ENCODE measurements at places on chromosomes 3 and 15.

- DNase-seq, result no peak
Observed at GRCh38 chr3:8576841-8577571, 67.6 kb downstream of the SSUH2 start.

DNA sequence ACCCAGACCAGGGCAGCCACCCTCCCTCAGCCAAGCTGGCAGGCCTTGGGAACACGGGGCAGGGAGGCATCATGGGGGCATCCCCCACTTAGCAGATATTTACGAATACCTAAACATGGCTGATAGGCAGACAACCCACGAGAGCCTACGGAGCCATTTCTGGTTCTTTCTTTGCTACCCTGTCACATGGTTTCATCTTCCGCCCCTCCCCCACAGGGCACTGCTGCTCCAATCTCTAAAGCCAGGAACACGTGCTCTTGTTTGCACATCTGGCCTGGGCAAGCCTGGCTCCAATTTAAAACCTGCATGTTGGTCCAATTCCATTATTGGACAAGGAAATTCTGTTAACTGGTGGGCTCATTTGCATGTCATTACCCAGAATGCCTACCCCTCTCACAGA lies 447.4 kb upstream of the NR2F2 start:
- no peak for DNase-seq

DNA sequence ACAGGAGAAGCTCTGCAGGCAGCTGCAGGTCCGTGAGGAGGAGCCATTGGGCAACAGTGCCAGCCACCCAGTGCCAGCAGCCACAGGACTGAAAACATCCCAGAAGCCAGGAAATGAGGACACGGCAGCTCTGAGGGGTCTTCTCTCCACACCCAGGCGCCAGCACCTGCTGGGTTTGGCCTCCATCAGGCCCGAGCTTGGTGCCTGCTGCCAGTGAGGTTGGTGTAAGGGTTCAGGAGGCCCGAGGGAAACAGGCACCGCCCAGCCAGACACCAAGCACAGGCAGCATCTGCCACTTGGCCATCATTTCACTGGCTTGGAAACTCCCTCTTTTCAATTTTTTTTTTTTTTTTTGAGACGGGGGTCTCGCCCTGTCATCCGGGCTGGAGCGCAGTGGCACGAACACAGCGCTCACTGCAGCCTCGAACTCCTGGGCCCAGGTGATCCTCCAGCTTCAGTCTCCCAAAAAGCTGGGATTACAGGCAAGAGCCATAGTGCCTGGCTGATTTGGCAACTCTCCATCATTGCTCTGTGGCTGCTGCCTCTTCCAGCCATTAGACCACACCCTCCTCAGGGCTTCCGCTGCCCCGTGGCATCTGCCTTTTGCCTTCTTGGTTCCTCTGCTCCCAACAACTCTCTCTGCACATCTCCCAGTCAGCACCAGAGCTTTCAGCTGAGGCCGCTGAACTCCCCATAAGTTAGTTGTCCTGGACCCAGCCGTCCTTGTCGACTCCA lies 1.5 kb upstream of the ITIH3 start:
- DNase-seq, result no peak

DNA sequence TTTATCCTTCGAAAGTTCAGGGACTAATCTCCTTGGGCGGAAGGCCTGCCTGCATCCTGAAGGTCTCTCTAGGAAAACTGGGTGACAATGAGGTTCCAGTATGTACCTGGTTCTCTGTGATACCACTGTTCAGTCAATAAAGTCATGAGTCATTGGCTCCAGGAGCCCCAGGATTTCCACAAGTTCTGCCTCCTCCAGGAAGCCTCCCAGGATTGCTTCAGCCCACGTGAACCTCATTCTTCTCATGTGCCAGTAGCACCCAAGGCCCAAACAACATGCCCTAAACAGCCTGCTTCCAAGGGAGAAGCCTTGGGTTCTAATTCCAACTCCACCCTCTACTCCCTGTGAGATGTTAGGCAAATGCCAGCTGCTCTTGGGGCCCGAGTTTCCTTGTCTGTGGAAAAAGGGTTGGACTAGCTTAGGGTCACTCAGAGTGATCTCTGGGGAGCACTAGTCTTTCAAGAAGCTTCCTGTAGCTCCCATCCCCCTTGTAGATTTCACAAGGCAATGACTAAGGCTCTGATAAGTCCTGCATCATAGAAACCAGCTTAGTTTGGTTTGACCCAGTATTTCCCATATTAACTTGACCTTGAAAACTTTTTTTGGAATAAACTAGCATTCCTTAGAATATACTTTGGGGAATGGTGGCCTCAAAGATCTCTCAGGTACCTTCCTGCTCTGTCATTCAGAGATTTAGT lies 118.3 kb upstream of the ATP2B2 start:
- DNase-seq, result no peak

GRCh38 chr15:58398643-58399042 lies 33.1 kb upstream of the LIPC start:
- DNase-seq, result no peak

GRCh38 chr15:75249726-75250125 lies 8.4 kb upstream of the GOLGA6C start:
- DNase-seq, result no peak

- DNase-seq, result peak; percentile 71
Observed at GRCh38 chr3:108125550-108126071, 34.8 kb upstream of the CD47 start.

- no peak for DNase-seq
Observed at GRCh38 chr3:8441969-8442559, 59.6 kb upstream of the LMCD1 start.

DNA sequence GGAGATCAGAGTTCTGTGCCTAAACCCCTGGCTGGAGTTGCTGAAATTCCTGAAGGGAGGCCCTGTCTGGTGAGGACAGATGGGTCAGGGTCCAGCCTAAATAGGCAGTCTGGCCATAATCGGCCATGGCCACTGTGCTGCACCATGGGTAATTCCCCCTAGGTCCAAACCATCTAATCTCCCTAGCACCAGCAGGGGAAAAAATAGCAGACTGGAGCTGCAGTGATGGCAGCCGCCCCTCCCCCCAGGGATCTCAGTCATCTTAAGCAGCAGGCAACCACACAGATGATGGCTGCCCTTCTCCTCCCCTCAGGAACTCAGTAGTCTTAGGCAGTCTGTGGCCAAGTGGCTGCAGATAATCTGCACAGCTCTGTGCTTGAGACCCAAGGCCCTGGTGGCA lies 68.4 kb upstream of the CD96 start:
- DNase-seq, result peak; percentile 7

DNA sequence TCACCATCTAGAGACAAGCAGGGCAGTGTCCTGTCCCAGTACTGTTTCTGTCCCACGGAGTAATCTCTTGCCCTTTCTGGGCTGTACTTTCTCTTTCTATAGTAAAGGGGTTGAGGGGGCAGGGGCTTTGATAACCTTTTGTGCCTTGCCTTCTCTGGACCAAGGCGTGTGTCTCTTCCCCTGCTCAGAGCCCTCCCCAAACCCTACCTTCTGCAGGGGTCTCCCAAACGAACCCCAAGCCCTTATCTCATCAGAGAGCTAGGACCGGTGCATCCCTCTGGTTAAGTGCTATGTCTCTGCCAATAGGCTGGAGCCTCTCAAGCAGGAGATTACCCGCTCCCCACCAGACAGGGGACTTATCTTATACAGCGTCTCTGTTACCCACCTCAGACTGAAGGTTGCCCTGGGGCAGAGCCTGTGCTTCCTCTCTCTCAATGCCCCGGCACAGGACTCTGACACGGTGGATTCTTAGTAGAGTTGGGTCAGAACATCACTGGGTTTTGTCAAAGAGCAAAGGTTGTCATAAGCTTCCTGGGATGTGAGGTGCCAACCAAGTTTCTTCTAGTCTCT lies 2.9 kb downstream of the PLEKHO2 start:
- peak; percentile 63 for DNase-seq

DNA sequence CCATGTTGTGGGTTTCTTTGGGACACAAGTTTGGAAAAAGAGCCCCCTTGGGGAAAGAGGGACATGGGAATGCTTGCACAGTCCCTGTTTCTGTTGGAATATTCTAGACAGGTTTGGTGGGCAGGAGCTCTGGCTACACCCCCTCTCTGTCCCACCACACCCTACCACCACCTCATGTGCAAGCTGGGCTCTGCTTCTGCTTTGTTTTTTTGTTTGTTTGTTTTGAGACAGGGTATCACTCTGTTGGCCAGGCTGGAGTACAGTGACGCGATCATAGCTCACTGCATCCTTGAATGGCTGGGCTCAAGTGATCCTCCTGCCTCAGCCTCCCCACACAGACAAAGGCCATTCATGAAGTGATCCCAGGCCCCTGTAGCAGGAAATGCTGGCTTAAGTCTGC lies 56.9 kb upstream of the FGD5 start:
- no peak for DNase-seq

- DNase-seq, result peak; percentile 22
Observed at GRCh38 chr3:122295266-122296062, 29.6 kb upstream of the CSTA start.

GRCh38 chr15:80891006-80891405 lies 98.6 kb downstream of the MESD start:
- no peak for DNase-seq

DNA sequence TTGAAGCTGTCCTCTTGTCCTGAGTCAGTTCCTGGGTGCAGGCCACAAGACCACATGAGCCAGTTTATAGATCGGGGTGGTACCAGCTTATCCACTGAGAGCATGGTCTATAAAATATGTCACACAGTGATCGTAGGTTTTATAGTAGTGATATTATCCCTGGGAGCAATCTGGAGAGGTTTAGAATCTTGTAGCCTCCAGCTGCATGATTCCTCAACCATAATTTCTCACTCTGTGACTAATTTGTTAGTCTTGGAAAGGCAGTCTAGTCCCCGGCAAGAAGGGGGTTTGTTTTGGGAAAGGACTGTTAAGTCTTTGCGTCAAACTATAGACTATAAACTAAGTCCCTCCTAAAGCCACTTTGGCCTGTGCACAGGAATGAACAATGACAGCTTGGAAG lies 693.0 kb upstream of the CADM2 start:
- DNase-seq, result no peak

DNA sequence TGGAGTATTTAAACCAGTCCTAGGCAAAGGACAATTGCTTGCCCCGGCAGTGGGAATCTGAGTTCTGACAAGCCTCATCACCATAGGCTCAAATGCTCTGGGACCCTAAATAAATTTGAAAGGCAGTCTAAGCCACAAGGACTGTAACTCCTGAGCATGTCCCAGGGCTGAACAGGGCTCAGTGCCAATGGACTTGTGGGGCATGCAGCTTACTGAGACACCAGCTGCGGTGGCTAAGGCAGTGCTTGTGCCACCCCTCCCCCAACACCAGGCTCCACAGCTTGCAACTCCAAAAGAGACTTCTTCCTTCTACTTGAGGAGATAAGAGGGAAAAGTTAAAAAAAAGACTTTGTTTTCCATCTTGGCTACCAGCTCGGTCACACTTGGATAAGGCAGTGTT lies 289.7 kb upstream of the DCBLD2 start:
- no peak for DNase-seq

DNA sequence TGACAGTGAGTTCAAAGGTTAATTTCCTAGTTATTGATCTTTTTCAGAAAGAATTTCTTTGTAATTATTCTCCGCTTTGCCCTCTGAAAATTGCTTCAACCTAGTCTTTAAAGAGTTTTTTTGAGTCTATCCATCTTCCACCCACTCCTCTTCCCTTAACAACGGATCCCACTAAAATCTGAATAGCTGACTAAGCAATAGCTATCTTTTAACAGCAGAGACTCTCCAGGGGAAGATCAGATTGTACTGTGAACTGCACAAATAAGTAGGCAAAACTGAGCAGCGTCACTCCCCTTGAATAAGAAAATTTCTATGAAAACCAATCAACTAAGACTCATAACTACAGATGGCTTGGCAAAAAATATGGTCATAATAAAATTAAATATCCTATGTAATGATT lies 127.9 kb downstream of the TUSC7 start:
- no peak for DNase-seq

GRCh38 chr15:26214290-26214689 lies 351.2 kb upstream of the ATP10A start:
- DNase-seq, result no peak

- DNase-seq, result no peak
Observed at GRCh38 chr15:82231842-82232241, 30.7 kb downstream of the EFL1 start.

DNA sequence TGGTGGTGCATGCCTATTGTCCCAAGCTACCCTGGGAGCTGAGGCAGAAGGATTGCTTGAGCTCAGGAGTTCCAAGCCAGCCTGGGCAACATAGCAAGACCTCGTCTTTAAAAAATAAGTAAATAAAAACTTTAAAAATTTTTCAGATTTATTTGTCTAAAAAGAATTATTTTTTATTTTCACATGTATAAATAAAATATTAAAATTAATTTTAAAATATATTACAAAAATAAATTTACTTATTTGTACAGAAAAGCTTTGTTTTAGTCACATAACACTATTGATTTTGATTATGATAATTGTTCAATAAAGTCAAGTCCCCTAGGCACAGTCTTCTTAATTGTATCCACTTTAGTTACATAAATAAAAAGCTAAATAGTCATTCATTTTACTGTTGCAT lies 85.2 kb downstream of the FILIP1L start:
- no peak for DNase-seq

GRCh38 chr15:99963976-99964375 lies 230.7 kb upstream of the LYSMD4 start:
- no peak for DNase-seq

GRCh38 chr15:79872358-79873017 lies 24.3 kb downstream of the MTHFS start:
- peak; percentile 57 for DNase-seq

GRCh38 chr3:9399746-9400145 lies 2.3 kb downstream of the SETD5 start:
- DNase-seq, result peak; percentile 44
